ENCODE measurements at places on chromosomes 2 and 18. TPM values are rescaled to one million over a fixed set of nuclear protein-coding genes. Genes with fewer than 3 reads are reported as not detected.
A peak's percentile ranks its signal among the peaks of the same experiment; 100 is the strongest.

CNTNAP5 gene
- 0.27 TPM for total RNA-seq

IL37 gene
- not detected for total RNA-seq

MC5R gene
- total RNA-seq = not detected

- DNase-seq = peak; percentile 33
Measured at GRCh38 chr2:58788402-58788801, 547.3 kb upstream of the FANCL start.

- no peak for DNase-seq
Measured at GRCh38 chr2:239106966-239107365, 259.1 kb downstream of the TWIST2 start.

GRCh38 chr2:188964976-188965546 lies 9.1 kb upstream of the COL3A1 start:
- DNase-seq = no peak

- peak; percentile 82 for DNase-seq
Measured at GRCh38 chr2:218880102-218880858, at the start of gene WNT10A. Gene WNT10A, plus strand, starts transcription at chr2:218880852. Its CDS starts 144 bp downstream, at chr2:218880996.

- DNase-seq = no peak
Measured at GRCh38 chr2:104872866-104873688, 19.2 kb downstream of the POU3F3 start.

Measured in hematopoietic multipotent progenitor cell (in vitro differentiated cells).